ENCODE measurements at places on chromosomes 13 and 19. TPM values are rescaled to one million over a fixed set of nuclear protein-coding genes. Genes with fewer than 3 reads are reported as not detected.
A peak's percentile ranks its signal among the peaks of the same experiment; 100 is the strongest.

DNA sequence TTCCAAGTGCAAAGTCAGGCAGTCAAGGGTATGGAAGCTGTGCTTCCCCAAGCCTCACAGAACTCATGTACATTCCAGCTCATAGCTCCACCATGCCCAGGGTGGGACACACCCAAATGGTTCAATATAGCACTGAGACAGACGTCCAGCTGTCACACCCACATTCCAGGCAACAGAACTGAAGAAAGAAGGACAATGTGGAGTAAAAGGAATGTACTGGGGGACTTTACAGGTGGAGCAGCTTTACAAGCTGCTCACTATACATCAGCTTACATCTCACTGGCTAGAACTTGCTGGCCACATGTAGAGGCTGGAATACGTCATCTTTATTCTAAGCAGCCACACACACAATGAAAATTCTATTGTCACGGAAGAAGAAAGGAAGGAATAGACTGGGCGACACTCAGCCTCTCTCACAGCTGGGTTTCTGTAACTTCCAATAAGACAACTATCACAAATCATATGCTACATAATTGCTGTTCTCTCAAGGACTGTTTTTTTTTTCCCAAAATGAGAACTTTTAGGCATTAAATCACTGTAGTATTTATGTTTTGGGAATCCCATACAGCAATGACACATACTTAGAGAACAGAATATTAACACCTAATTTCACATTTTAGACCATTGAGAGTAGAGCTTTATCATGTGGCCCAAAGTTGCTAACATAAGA is 86.1 kb downstream of the KLF12 start:
- no peak for DNase-seq

Gene MBD3L3
- polyA plus RNA-seq = not detected

Gene BST2
- polyA plus RNA-seq = 117 TPM

GRCh38 chr19:2982561-2982960 is 5.2 kb downstream of the TLE6 start:
- no peak for DNase-seq

GRCh38 chr19:17862711-17863519 is 3.2 kb downstream of the RPL18A start:
- no peak for DNase-seq

DNA sequence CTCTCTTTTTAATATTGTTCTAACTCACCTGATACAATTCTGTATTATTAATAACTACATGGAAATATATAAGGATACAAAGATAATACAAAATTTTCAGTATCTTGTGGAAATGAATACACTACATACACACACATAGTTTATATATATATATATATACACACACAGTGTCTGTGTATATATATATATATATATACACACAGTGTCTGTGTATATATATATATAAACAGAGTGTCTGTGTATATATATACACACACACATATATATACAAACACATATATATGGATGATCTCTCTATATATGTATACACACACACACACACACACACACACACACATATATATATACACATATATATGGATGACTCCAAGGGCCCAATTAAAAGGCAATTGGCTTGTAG is 749.1 kb downstream of the DACH1 start:
- no peak for DNase-seq

- no peak for DNase-seq
These were observed 2.7 kb upstream of the CAPS start for GRCh38 chr19:5911366-5911765.

DNA sequence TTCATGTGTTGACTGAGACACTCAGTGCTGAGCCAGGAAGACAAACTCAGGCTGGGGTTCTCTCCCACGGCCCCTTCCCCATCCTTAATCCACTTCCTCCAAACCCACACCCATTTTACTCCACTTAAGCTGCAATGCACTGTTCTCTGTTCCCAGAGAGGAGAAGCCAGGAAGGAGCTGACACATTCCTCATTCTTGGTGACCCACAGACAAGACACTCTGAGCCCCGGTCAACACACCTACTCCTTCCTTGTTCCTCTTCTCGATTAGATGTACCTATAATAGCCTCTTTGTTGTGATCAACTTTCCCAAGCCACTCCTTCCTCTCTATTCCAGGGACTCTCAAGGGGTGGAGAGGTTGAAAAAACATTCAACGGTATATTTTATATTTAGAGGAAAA is 47.1 kb downstream of the INSR start:
- DNase-seq = no peak

DNA sequence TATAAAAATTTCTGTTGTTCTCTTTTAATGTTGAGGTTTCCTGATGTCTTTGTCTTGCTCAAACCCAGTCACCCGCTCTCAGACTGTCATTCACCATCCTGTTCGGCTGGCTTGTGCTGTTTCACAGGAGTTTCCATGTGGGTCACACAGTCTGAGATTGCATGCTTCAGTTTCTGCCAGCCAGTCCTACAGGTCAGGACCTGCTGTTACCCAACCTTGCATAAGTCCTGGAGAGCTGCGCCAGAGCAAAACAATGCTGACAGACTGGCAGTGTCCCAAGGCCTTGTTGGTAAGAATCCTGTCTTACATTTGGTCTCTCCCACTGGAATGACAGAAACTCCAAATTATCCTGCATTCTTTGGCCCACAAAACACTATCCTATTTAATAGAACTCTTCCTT is 340.0 kb upstream of the SLITRK5 start:
- no peak for DNase-seq

Gene PEX11G
- polyA plus RNA-seq = 5.8 TPM

GRCh38 chr19:58572818-58573657 is at the start of gene MZF1:
Gene MZF1 (minus strand): TSS chr19:58573335. CDS start chr19:58571389, 1,946 bp downstream.
- DNase-seq = peak; percentile 98

Gene CEACAM20
- polyA plus RNA-seq = not detected

Gene CYP4F22
- 0.62 TPM for polyA plus RNA-seq
